ENCODE measurements at places on chromosomes 11 and 22.
A peak's percentile ranks its signal among the peaks of the same experiment; 100 is the strongest.

GRCh38 chr11:118353084-118353710 is 6.2 kb upstream of the UBE4A start:
- DNase-seq: no peak

- no peak for DNase-seq
Observed at GRCh38 chr22:50317178-50317577, 9.6 kb downstream of the DENND6B start.

GRCh38 chr11:27350511-27350910 is 12.5 kb downstream of the CCDC34 start:
- no peak for DNase-seq

- peak; percentile 82 for DNase-seq
Observed at GRCh38 chr11:61254403-61255025, 13.5 kb downstream of the PGA5 start.

GRCh38 chr11:31847761-31848160 is 36.6 kb upstream of the PAX6 start:
- no peak for DNase-seq

DNA sequence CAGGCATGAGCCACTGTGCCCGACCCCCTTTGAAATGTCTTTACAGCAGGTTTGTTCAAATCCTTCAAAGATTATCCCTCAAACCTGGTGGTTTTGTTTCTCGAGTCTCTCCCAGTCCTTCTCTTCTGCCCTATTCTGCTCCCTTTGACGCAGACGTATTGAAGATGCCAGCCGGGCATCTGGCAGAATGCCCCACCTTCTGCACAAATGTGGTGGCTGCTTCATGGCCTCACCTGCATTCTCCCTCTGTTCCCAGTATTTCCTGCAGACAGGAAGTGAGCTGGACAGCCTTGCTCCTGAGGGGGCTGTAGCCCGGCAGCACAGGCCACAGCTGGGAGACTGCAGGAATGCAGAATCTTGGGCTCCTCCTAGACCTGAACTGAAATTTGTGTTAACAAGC is 4.8 kb upstream of the NAP1L4 start:
- DNase-seq: no peak

DNA sequence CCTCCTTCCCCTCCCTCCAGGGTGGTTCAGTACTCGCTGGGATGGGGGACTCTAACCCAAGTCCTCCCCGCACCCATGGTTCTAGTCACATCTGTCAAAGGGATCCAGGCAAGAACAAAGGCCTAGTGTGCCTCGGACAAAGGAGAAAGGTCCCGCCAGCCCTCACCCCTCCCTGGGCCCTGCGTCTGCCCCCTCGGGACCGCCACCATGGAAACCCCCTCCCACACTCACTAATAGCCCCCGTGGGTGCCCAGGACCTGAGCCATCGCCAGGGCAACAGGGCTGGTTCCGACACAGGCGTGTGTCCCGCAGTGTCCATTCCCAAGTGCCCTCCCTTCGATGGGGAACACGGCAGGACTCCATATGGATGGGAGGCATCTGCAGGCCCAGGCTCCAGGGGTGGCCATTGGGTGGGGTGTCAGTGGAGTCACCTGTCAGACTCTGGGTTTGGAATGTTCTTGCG is 5.1 kb upstream of the CARNS1 start:
- no peak for DNase-seq

GRCh38 chr22:47779474-47779873 is 1017.0 kb downstream of the TBC1D22A start:
- DNase-seq: no peak

- no peak for DNase-seq
Observed at GRCh38 chr11:70720281-70720680, 322.0 kb downstream of the CTTN start.

GRCh38 chr11:31805629-31806185 is 5.4 kb downstream of the PAX6 start:
- peak; percentile 58 for DNase-seq

- peak; percentile 88 for DNase-seq
Observed at GRCh38 chr22:50148991-50149721, 21.4 kb upstream of the PANX2 start.

DNA sequence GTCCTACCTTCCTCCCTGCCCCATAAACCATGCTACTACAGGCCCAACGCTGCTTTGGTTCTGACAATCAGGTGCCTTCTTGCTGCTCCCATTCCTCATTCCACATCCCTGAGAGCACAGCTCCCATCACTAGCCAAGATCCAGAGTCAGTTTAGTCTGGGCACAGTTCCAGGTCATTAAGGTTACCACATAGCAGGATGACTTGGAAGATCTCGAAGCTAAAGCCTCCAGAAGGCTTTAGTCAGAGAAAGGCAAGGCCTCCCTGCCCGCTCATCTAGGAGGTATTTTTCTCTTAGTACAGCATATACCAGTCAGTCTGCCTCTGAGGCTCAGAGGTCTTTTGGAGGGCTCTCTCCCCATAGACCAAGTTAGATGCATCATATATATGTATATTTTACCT is 30.3 kb downstream of the TRIM66 start:
- DNase-seq: no peak

- DNase-seq: no peak
Observed at GRCh38 chr11:45270946-45271716, 15.0 kb downstream of the SYT13 start.

- DNase-seq: no peak
Observed at GRCh38 chr11:107182978-107183377, 164.7 kb upstream of the GUCY1A2 start.

GRCh38 chr11:44537679-44538078 is 27.8 kb upstream of the CD82 start:
- no peak for DNase-seq

DNA sequence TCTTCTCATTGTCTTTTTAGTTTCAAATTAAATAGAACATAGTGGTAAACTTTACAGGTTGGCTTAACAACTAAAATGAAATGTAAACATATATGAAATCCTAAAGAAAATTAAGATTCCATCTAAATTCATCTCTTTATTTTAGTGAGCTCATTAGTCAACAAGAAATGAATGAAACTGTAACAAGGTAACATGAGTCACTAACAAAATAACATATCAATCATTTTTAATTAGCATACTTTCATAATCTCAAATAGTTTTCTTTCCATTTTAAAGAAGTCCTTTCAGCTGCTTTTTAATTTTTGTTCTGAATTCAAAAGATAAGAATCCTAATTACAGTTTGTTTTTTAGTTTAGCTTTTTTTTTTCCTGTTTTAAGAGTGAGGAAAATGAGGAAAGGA is 688.6 kb upstream of the TENM4 start:
- DNase-seq: no peak

DNA sequence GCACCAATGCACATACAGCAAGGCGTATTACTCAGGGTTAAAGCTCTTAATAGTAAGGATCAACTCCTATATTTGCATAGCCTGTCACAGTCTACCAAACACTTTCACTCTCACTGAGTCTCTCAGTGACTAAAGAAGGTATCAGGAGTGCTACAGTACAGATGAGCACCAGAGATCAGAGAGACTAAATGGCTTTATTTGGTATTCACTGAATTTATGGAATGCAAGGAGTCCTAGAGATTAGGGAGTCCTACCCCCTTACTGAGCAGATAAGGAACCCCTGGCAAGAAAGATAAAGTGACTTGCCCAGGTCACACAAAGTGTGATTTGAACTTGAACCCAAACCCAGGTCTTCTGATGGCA is 396.4 kb upstream of the CCDC90B start:
- no peak for DNase-seq

GRCh38 chr11:33861386-33861785 is 30.5 kb downstream of the LMO2 start:
- no peak for DNase-seq

DNA sequence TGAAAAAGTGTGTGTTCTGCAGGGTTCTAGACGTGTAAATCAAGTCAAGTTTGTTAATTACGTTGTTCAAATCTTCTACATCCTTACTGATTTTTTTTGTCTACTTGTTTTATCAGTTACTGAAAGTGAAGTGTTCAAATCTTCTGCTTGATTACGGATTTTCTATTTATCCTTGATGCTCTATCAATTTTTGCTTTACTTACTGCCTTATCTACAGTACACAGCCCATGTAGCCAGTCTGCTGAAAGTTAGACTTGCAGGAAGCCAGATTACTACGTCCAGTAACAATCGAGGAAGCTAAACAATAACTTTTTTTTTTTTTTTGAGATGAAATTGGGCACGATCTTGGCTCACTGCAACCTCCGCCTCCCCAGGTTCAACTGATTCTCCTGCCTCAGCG is 15.6 kb upstream of the C11orf24 start:
- DNase-seq: no peak

DNA sequence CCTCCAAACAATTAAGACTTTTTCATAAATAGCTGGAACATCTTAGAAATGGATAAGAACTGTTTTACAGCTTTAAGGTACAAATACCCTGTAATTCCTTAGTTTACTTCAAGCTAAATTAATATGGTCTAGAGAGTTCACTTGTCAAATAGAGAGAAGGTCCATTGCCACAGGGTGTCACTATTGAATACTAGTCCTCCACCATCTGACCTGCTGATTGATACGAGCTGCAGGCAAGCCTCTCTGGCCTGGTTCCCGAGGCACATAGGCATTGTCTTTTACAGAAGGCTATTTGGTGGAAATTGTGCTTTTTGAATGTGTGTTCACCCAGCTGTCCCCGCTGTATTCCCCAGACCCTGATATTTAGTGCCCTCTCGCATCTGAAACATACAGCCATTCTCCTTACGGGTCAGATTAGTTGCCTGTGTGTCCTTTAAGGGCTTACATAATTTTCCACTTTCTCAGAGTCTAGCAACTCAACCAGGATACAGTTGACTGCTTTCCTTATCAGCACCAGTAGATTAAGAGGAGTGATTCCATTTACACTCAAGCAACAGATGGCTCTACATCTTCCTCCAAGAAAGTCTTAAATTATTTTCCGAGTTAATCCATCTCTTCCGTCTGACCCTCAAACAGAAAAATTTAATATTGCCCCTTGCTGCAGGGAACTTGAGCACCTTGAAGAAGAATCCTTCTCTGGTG is 788.8 kb upstream of the FAT3 start:
- no peak for DNase-seq

- DNase-seq: no peak
Observed at GRCh38 chr22:25077964-25078363, 121.7 kb upstream of the CRYBB3 start.

DNA sequence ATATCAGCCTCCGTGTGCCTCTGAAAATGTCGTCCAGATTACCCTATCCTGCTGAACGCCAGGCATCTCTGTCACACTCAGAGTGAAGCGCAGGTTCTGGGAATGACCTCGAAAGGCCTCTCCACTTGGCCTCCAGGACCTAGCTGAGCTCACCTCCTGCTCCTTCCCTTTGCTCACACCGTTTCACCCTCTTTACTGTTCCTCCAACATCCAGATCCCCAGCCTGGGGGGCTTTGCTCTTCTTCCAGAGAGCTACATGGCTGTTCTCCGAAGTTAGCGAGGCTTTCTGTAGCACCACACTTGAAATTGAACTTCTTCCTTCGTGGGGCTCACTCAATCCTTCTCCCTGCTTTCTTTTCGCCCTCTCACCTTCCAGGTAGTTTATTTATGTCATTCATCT is 27.9 kb downstream of the GLB1L2 start:
- DNase-seq: no peak

- no peak for DNase-seq
Observed at GRCh38 chr11:116771935-116772334, 852 bp downstream of the BUD13 start.

- DNase-seq: peak; percentile 68
Observed at GRCh38 chr22:46052801-46053562, 76.0 kb upstream of the WNT7B start.

DNA sequence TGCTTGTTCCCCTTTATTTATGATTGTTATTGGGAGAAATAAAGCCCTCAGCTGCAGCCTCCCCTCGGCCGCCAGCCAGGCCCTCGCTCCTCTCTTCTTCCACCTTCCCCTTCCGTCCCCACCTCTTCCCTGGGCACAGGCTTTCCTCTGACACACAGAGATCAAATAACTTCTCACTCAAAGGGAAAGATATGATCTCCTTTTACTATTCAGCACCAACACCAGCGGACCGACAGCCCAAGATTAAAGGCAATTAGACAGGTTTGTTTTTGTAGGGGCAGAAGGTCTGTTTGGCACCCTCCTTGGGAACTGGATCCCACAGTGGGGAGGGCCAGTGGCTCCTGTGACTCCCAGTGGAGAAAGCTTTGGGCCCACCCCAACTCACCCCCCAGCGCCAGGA is 23.0 kb downstream of the NECTIN1 start:
- no peak for DNase-seq

DNA sequence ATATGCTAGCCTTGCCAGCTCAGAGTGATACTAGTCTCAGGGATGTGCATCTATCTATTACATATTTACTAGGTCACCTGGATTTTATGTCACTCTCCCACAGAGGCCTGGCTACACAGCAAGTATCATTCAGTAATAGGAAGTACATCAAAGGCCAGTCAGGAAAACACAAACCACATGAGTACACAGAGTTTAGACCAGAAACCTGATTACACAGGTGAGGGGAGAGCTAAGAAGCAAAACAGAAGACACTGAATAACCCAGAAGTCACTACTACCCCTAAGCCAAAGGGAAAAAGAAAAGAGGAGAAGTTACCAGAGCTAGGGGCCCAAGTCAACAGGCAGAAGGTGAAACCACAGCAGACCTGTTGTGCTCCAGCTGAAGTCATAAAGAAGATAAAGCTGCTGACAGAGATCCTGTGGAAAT is 13.3 kb downstream of the LPXN start:
- DNase-seq: no peak

Data from activated effector memory CD4-positive, alpha-beta T cell treated with anti-CD3 and anti-CD28 coated beads, Interleukin-2, amount 50 U/mL, for 16 hours (primary cell).